ENCODE measurements at places on chromosomes 13 and 19.

GRCh38 chr13:24071423-24072075, 89.0 kb upstream of the SPATA13 start:
- DNase-seq: no peak

GRCh38 chr19:49473868-49474541, at the start of gene FLT3LG:
Gene FLT3LG (plus strand): TSS chr19:49474215. CDS start chr19:49474640, 425 bp downstream.
- peak; percentile 85 for DNase-seq

DNA sequence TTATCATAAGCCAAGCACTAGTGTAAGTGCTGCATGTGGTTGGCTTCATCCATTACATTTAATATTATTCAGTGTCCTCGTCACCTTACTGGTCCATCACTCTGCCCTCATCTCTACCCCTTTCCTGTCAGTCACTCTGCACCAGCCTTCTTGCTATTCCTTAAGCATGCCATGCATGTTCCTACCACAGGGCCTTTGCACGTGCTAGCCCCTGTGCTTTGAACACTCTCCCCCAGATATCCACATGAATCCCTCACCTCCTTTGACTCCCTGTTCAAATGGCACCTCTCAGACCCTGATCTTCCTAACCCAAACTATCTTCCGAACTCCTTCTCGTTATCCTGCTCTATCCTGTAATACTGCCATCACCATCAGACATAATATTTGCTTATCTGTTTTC, 3.2 kb upstream of the RELB start:
- no peak for DNase-seq

- DNase-seq: peak; percentile 66
These were observed 926 bp upstream of the HNRNPUL1 start for GRCh38 chr19:41263042-41263849.

DNA sequence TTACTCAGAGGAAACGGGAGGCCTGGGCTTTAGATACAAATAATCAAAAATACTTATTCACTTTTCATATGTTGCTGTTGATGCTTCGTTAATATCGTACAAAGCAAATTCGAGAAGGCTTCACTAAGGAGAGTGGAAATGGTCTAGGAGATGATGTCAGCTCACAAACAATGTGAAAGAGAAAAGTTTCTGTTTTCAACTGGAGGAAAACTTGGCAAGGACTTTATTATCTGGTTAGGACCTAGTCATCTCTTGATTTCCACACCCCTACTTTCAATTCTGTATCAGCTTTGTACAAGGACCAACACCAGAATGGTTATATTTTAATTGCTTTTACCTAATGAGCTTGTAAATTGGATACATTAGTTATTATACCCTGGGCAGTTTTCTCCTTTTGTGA, 88.0 kb downstream of the SLC10A2 start:
- DNase-seq: no peak

DNA sequence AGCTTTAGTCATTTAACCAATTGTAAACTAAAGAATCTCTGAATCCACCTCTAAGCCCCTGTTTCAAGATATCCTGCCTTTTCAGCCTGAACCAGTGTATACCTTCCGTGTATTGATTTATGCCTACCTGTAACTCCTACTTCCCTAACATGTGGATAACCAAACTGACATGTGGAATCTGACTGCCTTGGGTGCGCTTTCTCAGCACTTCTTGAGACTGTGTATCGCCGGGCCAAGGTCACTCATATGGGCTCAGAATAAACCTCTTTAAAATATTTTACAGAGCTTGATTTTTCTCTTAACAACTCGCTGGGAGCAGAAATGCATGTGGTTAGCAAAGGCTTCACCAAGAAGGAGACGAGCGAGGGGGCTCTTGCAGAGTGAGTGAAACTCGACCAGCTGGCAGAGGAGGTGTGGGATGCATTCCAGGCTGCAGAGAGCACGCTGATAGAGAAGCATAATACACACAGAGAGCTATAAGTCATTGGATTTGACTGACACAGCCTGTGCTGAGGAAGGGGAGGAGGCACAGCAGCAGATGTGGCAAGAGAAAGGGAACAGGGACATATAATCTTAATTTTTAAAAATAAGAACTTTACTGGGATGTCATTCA, 268.2 kb upstream of the MAB21L1 start:
- DNase-seq: no peak

DNA sequence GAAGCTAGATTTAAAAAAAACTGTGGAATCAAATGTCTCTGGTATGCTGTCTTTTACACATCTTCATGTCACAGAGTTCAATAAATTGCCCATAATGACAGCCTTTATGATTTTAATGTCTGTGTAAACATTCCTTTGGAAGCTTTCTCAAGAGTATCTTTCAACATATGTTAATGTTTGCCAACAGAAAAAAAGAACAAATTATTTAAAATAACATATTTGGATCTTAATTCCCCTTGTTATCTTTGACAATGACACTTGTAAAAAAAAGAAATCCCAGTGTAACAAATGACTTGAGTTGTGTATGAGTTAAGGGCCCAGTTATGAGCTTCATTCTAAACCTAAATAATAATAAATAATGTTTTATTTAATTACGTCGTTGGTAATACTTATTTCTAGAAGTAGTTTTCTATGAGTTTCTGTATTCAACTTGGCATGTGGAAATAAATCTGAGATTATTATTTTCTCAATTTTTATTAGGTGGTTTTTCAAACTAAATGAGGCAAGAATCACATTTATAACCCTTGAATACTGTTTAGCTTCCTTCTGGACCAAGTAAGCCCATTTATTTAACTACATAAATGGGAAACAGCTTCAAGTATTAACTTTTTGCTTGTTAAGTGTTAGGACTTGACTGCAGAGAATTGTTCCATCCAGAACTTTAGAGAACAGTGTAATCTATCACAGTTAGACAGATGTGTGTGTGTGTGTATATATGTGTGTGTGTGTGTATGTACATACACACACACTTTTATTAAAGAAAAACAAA, 182.1 kb downstream of the POSTN start:
- DNase-seq: no peak

- DNase-seq: no peak
These were observed 99.8 kb downstream of the LACC1 start for GRCh38 chr13:43979492-43979891.

DNA sequence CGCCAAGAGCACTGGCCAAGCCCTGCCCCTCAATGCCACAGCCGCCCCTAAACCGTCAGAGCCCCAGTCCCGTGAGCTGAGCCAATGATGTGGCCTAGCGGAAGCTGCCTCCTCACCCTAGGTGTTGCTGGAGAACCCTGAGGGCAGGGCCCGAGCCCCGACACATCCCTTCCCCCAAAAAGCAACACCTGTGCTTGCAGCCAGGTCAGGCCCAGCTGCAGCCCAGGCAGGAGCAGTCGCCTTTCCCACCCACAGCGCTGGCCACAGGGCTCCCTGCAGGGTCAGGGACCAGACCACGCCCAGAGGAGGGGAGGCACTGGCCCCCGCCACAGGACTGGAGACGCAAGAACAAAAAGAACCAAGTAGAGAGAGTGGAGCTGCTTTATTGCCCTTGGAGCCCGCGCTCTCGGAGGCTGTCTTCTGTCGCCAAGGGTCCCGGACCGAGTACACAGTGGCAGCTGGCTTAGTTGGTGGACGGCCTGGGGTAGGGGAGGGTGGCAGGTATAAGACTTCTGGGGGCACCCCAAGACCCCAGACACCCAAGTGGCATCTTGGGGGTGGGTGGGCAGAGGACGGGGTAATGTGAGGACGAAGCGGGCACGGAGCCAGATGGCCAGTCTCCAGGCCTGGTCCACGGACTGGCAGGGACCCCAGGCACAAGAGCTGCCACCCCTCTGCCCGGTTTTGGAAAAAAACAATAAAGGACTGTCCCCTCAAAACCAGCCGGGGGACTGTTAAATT, 3.3 kb downstream of the P2RY11 start:
- DNase-seq: no peak

DNA sequence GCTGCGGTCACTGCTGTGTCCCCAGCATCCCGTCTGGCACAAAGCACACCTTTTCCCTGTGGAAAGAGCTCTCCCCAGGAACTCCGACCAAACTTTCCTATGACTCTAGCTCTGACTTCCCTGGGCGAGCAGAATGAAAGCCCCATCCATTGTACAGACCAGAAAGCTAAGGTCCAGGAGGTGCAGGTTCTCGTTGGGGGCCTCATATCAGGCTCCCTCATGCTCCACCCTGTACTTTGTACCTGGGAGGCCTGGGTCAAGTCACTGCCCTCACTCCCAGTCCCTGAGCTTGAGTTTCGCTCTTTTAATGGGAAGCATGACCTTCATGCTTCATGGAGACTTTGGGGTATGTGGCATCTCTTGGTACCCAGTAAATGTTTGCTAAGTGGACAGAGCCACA, 18.4 kb downstream of the CYTH2 start:
- no peak for DNase-seq

DNA sequence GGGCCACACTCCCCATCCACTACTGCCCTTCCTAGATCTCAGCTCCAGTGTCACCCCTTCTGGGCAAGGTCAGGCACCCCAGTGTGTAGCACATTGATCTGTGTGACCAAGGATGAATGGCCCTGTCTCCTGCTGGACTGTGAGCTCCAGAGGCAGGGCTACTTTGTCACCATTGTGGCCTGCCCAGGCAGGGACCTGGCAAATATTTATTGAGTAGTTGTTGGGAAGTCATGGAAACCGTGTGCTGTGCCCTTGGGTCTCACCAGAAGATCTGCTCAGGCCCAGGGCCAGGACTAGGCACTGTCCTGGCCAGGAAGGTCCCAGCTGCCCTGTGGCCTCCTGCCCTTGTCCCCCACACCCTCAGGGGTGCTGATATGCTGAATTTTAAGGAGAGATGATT, 10.5 kb downstream of the NACC1 start:
- DNase-seq: no peak

- DNase-seq: no peak
These were observed 29.7 kb upstream of the CYSLTR2 start for GRCh38 chr13:48624016-48624415.

- DNase-seq: no peak
These were observed 78.3 kb downstream of the FOXO1 start for GRCh38 chr13:40588101-40588500.

DNA sequence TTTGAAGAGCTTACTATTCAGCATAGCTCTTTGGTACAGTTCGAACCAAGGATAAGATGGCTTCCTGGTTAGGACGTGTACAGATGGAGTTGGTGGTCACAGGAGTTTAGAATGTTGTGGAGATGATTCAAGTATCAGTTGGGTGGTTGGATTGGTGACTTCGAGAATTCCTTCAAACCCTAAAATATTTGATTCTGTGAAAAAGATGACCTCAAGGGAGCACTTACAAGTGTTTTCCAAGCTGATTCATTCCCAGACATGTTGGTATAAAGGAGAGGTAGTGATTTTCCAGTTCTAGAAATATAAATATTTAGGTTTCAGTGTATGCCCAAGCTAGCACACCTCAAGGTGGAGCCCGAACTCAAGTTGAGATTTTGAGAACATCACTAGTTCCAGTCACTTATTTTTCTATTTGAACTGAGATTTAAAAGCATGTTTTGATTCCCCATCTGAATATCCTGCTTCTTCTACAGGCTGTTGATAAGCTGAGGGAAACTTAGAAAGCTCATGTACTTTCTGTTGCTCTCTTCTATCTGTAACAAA, 306.1 kb downstream of the DCT start:
- DNase-seq: no peak

DNA sequence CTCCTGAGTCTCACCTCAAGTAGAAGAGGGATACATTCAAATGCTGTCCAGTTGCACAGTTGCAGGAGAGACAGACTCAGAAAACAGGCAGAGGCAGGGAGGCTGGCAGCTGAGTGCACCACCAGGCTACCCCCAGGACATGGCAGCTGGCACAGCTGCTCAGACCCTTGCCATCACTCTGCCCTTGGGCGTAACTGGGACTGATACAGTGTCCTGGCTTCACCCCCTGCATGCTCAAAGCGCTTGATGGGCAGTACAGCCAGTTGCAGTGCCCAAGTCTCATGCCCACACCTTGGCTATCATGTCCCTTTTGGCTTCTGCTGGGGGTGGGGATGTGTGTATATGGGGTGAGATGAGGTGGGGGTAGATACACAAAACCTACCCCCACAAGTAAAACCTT, 5.5 kb upstream of the PEPD start:
- DNase-seq: no peak

DNA sequence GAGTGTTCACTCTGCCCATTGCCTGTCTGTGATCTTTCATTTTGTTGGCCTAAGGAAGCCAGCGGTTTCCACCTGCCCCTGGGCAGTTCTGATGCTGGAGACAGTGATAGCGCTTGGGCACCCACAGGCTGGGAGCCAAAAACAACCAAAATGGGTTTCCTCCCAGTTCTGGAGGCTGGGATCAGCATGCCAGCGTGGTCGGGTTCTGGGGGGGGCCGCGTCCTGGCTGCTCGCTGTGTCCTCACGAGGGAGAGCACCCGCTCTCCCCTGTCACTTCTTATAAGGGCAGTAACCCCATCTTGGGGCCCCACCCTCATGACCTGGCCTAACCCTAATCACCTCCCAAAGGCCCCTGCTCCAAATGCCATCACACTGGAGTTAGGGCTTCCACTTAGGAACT, 67.9 kb downstream of the RAB20 start:
- no peak for DNase-seq

DNA sequence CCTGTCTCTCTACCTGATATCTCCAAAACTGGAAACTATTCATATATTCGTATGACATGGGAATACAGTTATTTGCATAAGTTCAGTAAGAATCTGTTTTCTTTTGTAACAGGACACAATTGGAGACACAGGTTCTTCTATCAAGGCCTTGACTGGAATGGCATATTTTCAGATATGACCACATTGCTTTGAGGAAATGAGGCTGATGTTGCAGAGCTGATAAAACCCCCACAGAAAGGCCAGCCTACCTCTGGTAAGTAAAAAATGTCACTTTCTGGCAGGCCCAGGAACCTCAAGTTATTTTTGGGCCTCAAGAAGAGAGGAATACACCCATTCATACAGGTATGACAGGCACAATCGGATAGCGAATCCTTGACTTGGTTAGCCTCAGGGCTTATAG, 29.5 kb upstream of the KBTBD6 start:
- no peak for DNase-seq

- DNase-seq: no peak
These were observed 233.7 kb downstream of the GPC5 start for GRCh38 chr13:91632086-91632485.

DNA sequence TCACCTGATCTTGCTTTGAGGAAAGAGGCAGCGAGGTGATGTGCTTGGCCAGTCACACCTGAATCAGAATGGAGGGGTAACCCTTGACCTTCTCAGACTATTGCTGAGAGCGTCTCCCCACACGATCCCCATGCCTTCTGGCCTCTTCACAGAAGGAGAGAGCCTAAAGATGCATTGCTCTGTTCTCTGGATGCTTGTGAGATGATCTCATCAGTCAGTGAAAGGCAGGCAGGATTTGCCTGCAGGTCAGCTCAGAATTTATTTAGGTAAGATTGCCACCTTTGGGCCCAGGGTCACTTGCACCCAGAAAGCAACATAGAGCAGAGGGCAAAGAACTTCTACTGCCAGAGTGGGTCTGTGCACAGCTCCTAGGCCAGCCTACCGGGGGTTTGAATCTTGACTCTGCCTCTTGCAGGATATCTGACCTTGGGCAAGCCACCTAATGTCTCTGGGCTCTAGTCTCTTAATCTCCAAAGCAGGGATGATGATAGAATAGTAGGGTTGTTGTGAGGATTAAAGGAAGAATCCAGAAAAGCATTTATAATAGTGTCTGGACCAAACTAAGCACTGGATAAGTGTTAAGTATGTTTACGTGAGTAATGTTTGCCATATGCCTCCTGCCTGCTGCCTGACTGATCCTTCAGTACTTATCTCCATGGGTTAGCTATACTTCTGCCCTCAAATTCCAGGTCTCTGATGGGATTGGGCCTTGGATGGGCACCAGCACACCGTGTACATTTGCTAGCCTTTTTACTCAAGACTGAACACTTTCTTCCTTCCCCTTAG, 8.4 kb upstream of the FLT1 start:
- DNase-seq: no peak

GRCh38 chr19:2353159-2353886, 6.7 kb upstream of the TMPRSS9 start:
- DNase-seq: no peak
